Stimulated activated CD8-positive, alpha-beta memory T cell treated with anti-CD3 and anti-CD28 coated beads, Interleukin-12 subunit alpha, Interleukin-12 subunit beta, amount 100 ng/mL, for 4 hours (primary cell): ENCODE measurements at places on chromosomes 4 and X.

DNA sequence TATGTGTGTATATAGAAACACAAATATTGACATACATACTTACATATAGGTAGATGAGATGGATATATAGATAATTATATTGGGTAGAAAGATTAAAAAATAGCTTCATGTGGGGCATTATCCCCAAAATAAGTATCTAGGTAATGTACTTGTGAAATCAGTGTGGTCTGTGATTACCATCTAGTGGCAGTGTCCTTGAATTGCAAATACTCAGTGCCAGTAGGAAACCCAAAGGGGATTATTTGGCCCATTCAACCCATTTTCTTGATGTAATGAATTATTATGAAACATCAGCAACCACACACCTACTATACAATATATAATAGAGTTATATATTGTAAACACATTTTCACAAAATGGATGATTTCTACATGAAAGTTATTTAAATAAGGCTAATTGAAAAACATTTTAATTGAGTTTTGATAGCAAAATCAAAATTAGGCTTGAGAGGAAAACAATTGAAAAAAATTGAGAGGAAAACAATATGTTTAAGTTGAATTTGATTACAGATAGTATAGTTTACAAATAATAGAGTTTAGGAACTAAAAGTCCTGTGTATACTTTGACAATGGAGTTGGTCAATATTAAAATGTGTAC, 389.4 kb downstream of the GALNTL6 start:
- DNase-seq: no peak

- DNase-seq: no peak
Observed at GRCh38 chr4:153372967-153373562, 28.6 kb downstream of the MND1 start.

DNA sequence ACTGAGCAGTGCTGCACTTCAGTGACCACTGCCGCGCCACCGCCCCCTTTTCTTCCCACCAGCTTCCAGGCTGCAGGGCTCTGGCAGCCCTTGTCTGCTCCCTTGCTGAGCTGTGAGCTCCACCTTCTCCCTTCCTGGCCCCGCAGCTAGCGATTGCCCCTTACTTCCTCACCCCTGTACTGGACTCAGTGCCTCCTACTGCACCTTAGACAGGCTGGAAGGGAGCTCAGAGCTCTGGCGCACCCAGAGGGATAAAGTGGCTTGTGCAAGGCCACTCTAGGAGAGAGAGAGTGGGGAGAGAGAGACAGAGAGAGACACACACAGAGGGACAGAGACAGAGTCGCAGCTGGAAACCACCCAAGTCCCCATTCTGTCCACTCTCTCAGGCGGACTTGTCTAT, 6.0 kb downstream of the RASL11B start:
- DNase-seq: no peak

DNA sequence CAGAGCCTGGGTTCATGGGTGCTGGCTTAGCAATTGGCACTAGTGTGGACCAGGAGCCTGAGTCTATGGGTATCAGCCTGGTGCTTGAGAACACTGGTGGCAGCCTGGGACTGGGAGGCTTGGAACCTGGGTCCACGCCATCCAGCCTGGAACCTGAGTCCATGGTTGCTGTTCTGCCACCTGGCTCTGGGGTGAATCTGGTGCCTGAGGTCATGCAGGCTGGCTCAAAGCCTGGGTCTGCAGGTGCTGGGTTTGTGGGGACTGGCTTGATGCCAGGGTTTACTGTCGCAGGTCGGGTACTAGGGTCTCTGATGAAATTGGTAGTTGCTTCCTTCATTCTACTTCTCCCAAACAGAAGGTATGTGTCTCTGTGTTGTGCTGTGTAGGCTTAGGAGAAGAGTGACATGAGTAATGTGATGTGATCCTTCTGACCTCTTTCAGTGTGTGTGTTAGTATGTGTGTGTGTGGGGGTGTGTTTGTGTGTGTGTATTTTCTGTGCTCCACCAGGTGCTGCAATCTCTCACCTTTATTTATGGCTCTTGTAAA, 517.0 kb upstream of the EPHA5 start:
- DNase-seq: no peak

DNA sequence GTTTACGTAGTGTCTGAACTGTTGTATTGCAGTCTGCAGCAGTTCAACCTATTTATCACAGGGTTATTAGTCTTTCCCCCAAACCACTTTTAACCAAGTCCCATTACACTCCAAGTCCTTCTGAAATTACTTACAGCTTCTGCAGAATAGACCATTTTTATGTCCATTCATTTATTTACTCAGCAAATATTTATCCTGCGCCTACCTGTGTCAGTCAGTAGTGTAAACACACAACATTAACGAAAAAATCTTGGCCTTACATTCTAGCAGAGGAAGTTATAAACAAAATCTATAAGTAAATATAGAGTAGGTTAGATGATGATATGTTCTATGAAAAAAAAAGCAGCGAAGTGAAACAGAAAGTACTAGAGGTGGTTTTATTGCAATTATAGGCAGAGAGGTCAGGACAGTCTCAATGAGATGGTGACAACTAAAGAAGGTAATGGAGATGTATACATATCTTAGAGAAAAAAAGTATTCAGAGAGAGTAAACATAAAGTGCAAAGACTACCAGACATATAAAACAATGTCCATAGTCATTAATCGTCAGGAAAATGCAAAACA, 534.7 kb downstream of the KCNIP4 start:
- DNase-seq: no peak

DNA sequence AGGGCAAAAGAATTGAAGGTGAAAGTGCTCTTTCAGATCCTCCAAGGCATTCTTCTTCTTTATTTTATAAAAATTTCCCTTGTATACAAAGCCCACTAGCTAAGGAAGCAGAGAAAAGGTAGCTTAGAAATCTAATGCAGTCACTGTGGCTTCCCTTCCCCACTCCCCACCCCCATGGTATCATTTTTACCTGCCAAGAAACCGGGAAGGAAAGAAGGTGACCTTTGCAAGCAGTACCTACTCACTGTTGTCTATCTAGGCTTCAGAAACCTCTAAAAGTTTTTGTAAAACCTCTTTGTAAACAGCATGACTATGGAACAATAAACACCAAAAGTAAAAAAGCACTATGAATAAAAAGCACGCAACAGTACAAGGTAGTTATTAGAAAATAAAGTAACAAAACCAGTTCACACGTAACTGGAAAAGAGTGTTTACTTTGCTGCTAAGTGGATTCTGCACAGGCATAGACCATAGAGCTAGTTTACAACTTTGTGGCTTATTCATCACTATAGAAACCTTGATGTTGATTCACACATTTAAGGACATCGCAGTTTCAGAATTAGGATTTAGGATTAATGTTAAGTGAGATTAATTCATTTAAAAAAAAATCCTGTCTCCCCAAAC, 109.6 kb upstream of the FTHL17 start:
- DNase-seq: no peak

DNA sequence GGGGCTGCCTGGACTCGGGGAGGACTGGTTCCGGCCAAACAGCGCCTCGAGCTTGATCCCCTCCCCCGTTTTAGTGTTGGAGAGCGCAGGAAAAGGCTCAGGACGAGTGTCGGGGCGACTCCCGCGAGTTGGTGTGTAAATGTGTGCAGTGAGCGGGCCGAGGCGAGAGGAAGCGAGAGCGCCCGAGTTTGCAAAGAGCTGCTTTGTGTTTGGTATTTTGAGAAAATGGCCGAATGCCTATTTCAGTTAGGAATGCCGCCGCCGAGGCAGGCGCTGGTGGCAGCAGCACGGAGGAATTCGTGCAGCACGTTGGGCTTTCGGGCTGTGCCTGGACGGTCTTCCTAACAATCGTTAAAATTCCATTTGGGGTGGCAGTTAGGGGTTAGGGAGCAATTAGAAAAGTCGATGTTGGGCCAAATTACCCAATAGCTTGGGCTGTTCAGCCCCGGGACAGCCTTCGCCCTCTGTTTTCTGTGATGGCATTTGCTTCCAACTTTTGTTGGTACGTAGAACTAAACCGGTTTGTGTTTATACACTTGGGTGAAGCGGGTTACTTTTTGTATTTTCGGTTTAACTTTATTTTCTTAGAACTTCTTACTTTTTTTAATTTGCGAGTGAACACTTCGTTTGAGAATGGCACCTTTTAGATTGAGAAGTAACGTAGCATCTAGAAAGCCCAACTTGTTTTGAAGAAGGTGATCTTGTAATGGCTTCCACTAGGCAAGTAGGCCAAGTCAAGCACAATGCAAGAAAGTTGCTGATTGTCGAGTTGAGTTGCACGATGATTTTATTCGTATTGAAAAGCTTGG, 1.6 kb downstream of the REST start:
- no peak for DNase-seq

- DNase-seq: no peak
Observed at GRCh38 chr4:87499403-87500091, 29.6 kb downstream of the SPARCL1 start.

- DNase-seq: no peak
Observed at GRCh38 chr4:142405695-142406498, 440.2 kb downstream of the INPP4B start.

DNA sequence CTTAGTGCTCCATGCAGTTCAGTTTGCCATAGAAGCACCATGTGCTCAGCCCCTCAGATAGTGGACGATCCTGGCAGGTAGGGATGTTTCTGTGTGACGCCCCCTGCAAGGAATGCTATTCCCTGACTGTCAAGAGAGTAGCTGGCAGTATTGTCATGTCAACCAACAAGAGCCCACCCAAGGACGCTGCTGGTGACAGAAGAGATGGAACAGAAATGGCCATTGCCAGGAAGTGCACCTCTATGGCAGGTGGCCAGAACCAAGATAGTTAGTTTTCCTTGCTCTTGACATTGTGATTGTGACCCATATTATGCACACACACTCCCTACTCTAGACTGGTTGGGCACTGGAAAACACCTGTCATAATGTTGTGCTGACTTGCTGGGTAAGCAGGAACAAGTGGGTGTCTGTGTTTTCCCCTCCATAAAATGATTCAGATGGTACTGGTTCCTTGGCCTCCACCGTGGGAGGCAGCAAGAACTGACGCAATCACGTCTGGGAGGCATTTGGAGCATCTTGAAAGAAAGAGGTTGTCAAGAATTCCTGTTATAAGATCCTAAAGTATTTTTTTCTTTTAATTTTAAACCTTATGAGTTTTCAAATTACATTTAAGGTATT, 507.9 kb downstream of the MID1IP1 start:
- peak; percentile 28 for DNase-seq

- DNase-seq: no peak
Observed at GRCh38 chr4:73308286-73308685, 49.7 kb upstream of the ANKRD17 start.

- no peak for DNase-seq
Observed at GRCh38 chr4:113905301-113905700, 74.1 kb downstream of the ARSJ start.

GRCh38 chrX:113741744-113742143, 842.1 kb upstream of the HTR2C start:
- DNase-seq: no peak

DNA sequence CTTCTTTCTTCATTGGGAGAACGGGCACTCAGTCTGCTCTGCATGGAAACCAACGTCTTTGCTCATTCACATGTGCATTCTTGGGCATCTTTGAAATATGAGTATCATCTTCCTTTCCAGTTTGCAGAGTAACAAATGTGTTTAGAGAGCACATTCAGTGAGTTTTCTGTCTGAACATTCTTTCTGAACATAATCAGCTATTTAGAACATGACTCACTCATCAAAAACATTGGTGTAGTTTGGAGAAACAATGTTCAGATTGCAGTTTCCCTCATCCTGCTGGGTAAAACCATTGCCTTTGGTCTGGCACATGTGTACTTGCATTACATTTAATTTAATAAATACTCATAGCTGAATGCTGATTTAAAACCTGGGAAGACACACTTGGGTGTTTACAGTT, 81.5 kb upstream of the F9 start:
- DNase-seq: no peak

DNA sequence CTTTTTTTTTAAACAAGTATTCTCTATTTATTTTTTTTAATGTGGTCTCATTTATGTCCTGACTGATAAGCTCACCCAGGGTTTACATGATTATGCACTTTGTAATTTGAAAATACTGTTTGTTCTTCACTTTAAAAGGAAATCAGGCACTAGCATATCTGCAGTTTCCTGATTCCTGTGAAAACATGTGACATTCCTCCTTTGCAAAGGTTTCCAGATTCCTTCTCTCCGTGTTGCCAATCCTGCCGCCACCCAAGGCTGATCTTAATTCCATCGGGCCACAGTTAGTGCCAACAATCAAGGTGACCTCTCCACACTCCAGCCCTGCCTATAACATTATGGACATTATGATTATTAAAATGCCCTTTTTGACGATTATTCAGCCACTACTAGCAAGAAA, 225.4 kb downstream of the PCDH7 start:
- no peak for DNase-seq

GRCh38 chr4:153523941-153524386, 57.8 kb downstream of the TMEM131L start:
- no peak for DNase-seq

DNA sequence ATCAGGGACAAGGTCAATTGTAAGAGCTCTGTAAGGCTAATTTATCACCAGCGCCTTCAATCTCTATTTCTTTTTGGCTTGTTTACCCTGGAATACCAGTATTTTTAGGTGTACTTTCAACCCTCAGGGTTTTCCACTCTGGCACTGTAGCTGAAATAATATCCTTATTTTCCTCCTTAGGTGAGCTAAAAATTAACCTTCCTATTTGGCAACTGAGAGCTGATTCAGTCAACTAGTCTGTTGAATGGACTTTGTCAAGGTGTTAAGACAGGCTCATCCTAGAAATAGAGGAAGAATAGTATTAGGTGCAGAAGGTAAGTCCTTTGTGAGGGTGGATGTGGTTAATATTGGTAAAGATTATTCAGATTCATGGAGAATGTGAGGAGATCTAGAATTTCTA, 101.3 kb upstream of the BANK1 start:
- no peak for DNase-seq

DNA sequence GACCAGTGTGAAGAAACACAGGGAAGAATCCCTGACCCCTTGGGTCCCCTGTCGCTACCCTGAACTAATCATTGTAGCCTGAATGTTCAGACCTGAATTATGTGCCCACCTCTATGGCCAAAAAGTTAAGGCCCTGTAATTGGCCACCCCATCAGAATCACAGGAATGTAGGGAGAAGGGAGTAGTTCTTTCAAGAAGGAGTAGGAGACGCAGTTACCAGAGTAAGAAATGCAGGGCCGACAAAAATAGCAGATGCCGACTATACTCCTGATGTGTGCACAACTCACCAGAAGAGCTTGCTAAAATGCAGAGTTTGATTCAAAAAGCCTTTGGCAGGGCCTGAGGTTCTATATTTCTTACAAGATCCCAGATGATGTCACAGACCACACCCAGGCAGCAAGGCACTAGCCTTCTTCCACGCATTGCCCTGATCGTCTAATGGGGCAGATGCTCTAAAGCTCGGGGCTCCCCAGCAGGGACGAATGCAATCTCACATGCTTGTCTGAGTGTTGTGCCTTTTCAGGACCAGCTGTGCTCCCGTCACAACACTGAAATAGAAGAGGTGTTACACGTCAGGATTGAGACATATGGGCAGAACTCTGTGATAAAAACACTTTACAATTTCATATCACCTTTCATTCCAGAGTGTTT, 161.0 kb upstream of the FAM241A start:
- no peak for DNase-seq

GRCh38 chr4:25441519-25442117, 64.6 kb downstream of the ANAPC4 start:
- DNase-seq: no peak

- no peak for DNase-seq
Observed at GRCh38 chr4:175330236-175330635, 412.1 kb downstream of the ADAM29 start.

GRCh38 chr4:128810331-128810870, 901 bp downstream of the JADE1 start:
- no peak for DNase-seq
